ENCODE measurements at places on chromosomes 5 and 9. TPM values are rescaled to one million over a fixed set of nuclear protein-coding genes. Genes with fewer than 3 reads are reported as not detected.

PDE6A gene
- under 0.01 TPM for total RNA-seq

PLPP7 gene
- 2.3 TPM for total RNA-seq

- DNase-seq = no peak
These were observed 41.6 kb downstream of the STOM start for GRCh38 chr9:121328476-121328875.

DNA sequence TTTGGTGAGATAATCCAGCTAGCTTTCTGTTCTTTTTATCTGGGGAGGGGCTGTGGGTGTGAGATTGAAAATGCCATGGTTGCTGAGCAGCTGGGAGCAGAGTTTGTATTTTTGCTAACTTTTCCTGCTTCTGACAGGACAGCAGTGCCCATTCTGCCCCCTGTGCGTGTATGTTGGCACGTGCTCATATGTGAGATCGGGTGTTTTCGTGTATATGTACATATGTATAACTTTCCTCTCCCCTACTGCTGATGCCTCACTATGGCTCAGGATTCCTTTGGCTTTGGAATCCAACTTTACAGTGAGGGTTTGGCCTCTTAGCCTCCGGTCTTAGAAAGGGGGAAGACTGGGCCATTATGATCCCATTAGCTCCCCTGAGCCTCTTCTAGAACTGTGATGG is 38.3 kb downstream of the RGS3 start:
- DNase-seq = peak; percentile 45

IFNK gene
- total RNA-seq = not detected

DNA sequence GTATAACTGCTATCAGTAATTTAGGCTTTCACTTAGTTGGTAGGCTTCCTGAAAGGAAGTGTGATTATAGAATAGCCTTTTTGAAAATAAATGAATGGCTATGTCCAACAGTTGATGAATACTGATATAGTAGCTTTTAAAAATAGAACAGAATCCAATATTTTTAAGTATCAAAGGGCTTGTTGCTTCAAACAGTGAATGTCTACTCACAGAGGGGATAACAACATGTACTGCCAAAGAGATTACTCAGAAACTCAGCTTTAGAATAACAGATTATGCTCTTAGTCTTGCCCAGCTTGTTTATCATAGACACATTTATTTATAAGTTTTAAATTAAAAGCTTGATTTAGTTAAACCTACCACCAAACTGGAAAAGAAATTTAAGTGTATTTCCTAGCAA is 132.6 kb downstream of the XRCC4 start:
- DNase-seq = peak; percentile 2

- DNase-seq = no peak
These were observed 105.2 kb downstream of the TRIM32 start for GRCh38 chr9:116792271-116792670.

ADAMTS12 gene
- 1.2 TPM for total RNA-seq

GRCh38 chr5:111537141-111538024 is 25.0 kb upstream of the STARD4 start:
- DNase-seq = no peak

EMB gene
- total RNA-seq = under 0.01 TPM

DNA sequence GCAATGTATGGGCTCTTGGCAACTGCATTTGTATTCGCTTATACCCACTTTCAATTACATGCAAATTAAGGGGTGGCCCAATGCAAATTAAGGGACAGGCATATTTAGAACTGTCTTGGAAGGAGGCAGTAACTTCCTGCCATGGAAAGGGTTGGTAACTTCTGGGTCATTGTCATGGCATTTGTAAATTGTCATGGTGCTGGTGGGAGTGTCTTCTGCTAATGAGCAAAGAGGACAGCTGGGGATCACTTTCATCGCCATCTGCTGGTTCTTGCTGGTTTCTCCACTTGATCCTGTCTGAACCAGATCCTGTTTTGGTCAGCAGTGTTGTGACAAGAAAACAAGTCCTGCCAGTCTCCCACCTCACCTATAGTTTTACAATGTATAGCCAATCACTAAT is 23.3 kb upstream of the UGT3A2 start:
- peak; percentile 38 for DNase-seq

- DNase-seq = no peak
These were observed 86.7 kb upstream of the SLC30A5 start for GRCh38 chr5:69007163-69007562.

UGT3A2 gene
- total RNA-seq = not detected

DNA sequence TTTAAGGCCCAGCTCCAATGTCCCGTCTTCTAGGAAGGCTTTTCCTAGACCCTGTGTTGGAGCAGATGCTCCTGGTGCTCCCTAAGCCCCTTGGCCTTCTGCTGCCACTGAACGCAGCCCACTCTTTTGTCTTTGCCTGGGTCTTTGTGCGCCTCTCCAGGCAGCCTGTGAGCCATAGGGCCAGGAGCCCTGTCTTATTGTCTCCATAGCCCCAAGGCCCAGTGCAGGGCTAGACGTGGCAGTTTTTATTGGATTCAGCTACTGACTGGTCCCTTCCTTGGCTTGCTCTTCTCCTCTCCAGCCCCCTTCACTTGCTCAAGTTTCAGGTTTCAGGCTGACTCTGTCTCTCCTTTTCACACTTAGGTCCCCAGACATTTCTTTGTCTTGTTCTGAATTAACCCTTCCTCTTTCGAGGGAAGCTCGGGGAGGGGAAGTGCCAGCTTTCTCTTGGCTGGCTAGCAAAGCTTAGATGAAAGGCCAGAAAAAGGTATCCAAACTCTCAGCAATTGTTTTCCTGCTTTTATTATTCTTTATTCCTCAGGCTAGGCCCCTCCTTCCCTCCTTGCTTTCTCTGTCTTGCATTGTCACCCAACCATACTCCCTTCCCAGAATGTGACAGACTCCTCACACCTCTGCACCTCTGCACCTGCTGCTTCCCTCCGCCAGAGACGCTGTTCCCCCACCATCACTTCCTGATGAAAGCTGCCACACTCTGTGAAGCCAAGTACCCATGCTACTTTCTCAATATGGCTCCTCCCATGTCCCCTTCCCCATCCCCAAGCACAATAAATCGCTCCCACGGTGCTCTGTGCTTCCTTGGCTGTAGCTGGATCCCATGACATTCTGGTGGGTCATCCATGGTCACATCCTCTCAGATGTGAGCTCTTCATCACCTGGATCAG is 101.6 kb upstream of the CPEB4 start:
- DNase-seq = no peak

DNA sequence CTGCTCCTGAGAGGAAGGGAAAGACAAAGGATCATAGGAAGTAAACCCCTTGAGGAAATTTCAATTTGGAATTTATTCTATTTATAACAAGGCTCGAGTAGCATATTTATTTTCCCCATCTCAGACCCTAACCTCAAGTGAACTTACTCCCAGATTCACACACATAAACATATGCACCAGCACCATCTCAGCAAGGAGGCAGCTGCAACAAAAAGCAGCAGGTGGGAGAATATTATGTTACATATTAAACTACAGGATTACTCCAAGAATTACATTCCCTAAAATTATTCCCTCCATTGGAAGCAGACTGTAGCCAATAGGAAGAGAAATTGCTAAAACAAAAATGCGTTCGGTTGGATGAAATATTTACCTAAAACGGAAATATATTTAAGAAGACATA is 108.4 kb upstream of the PRSS3 start:
- no peak for DNase-seq

PCDHGB1 gene
- total RNA-seq = 1.1 TPM

DNA sequence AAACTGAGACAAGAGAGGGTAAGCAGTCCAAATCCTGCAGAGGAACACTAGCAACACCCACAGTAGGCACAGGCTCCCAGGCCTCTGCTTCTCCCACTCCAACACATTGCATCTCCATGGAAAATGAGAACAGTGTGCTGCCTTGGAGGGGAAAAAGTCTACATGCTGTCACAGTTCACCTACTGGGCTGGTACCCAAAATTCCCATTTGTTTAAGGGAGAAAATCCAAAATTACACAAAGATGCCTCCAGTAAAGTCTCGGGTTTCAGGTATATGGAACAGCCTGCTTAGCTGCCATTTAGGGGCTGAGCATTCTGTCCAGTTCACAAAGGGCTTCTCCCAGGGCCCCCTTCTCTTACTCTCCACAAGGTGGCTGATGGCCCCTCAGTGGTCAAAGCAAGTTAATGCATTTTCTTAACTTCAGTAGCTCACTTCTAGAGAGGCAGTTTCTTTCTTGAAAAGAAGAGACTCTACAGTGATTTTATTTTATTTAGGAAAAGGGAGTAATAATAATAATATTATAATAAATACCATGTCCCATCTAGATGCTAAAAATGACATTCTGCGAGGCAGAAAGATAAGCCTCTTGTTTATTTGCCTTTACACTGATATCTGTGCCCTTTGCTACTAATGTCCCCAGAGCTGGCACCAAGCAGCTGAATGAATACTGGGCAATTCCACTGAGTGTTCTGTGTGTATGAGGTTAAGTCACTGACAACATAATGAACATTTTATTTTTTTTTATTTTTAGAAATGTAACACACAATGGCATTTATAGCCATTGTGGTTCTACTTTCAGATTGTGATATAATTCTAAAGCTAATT is 89.4 kb downstream of the RGS7BP start:
- no peak for DNase-seq

DNA sequence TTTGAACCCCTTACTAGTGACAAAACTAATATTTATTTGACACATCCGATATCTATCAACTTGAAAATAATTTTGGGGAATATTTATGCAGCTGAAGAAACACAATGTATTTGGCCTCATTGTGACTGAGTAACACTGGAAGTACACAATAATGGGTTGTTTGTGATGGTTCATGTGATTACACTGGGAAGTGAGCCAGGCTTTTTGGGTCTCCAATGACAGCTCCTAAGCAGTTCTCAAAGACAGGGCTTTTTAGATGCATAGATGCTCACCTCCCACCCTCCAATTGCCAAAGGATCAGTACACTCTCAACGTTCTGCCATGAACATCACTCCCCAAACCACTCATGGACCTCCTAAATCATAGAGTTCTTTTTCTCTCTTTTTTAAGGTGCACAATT is 170.0 kb downstream of the SLC24A2 start:
- no peak for DNase-seq

SAP30L gene
- total RNA-seq = 16.8 TPM

- peak; percentile 12 for DNase-seq
These were observed 6.2 kb downstream of the TMEM8B start for GRCh38 chr9:35835216-35835632.
